ENCODE measurements at places on chromosomes 2 and 18.

GRCh38 chr2:206858687-206859329 is 80.5 kb upstream of the CPO start:
- DNase-seq: no peak

DNA sequence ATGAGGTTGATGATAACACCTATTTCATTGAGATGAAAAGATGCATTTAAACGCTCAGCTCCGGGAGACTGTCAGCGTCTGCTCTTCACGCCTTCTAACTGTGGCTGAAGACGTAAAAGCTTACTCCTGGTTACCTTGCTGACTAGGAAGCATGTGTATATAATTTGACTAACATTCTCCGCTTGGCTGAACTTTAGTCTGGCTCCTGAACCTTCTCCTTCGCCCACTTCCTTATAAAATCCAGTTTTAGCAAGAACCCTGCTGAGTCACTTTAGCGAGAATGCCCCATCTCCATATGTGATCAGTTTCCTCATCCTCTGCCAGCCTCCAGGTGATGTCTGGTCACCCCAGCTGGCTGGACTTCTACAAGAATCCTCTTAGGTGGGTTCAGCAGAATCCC is 12.7 kb upstream of the CREG2 start:
- no peak for DNase-seq

DNA sequence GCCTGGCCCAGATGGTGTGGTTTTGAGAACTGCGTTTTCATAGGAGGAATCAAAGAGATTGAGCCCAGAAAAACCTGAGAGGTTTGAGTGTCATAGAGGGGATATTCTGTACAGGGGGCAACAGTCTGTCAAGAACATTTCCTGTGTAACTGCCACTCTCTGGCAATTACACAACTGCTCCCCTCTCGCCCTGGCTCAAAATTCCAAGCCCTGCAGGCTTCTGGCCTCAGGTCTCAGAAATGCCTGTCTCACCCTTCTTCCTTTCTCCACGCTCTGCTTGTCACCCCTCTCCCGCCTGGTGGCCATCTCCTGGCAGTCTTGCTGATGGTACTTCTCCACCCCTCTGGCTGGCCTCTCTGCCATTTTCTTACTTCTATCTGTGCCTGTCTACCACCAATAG is 4.0 kb downstream of the VAMP5 start:
- no peak for DNase-seq

- peak; percentile 53 for DNase-seq
Observed at GRCh38 chr18:3151399-3152264, 68.1 kb downstream of the MYOM1 start.

DNA sequence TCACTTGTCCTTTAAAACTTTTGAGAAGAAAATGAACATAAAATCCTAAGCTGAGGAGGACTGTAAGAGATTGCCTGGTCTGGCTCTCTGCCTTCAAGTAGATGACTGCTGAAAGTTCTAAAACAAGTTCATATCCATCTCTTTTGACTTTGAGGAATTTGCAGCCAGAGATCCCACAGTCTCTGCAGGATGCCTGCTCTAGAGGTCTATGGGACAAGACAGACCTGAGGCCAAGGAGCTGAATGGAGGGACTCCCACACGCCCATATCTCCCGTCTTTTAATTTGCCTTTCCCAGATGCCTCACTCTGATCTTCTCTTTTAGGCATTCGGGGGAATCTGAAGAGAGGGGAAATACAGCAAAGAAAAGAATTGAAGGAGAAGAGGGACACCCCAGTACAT is 255.9 kb upstream of the RASGRP3 start:
- no peak for DNase-seq

Data from stomach (tissue), 19 donors.